NCI-H526 treated with DMSO at 0.1 percent for 48 hours (cell line): ENCODE measurements at places on chromosomes 3 and 15.

DNA sequence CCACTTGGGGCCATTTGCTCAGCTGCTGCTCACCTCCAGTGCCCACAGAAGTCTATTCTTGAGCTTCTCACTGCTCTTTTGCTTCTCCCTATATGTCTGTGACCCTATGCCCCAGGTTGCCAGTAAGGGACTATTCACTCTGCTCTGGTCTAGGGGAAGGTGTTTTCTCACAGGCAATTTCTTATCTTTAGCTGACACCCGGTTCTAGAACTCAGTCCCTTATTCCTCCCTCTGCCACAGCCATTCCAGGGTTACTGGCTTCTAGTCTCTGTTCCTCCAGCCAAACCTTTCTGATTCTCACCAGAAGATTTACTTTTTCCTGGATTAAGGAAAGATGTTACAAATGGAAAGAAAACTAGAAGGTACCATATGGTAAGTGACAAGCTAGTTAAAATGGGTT, 574.0 kb downstream of the NTRK3 start:
- DNase-seq = no peak

DNA sequence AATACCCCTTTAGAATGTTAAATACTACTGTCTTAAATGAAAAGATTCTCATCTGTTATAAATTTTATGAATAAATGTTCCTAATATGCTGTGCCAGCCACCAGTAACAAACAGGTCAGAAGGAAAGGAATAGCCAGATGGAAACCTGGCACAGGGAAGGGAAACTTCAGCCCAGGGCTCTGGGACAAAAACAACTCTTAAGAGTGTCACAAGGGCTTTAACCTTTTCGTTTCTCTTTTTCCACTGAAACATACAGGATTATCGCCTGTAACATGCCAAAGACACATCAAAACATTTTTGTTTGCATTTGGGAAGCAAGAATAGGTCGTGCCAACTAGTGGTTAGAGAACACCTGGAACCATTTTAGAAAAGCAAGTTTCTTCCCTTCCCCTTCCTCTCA, 109.0 kb upstream of the NEDD4 start:
- no peak for DNase-seq

GRCh38 chr3:16906682-16907081, 21.9 kb downstream of the PLCL2 start:
- DNase-seq = peak; percentile 36

DNA sequence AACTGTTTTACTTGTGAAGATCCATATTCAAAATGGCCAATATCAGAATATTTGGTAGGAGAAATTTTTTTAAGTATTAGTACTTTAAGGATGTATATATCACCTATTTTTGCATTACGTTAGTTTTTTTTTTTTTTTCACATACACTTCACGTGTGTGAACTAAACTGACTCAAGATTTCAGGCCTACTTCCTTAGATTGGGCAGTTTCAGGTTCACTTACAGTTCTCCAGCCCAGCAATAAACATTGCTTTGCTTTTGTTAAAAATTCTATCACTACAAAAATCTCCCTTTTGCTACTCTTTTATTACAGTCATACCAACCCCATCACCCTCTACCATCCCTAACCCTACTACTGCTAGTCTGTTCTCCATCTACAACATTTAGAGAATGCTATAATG, 183.6 kb downstream of the KCNH8 start:
- DNase-seq = no peak

GRCh38 chr3:44342176-44342790, 3.7 kb downstream of the TCAIM start:
- no peak for DNase-seq
